ENCODE measurements at places on chromosomes 2 and 18. TPM values are rescaled to one million over a fixed set of nuclear protein-coding genes. Genes with fewer than 3 reads are reported as not detected.

DNA sequence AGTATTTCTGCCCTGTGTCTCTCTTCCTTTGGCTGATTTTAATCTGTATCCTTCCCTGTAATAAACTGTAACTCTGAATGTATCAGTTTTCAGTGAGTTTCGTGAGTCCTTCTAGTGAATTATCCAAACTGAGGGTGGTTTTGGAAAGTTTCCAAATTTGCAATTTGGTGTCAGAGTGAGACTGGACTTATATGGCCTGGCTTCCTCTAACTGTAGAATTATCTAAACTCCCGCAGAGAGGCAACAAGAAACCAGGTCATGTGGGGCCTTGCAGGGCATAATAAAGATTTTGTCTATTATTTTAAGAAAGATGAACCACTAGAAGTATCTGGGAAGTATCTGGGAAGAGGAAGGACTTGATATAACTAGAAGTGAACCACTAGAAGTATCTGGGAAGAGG, 95.3 kb upstream of the RNF152 start:
- no peak for DNase-seq

GRCh38 chr2:60275958-60276357, 277.5 kb downstream of the BCL11A start:
- DNase-seq = no peak

DNA sequence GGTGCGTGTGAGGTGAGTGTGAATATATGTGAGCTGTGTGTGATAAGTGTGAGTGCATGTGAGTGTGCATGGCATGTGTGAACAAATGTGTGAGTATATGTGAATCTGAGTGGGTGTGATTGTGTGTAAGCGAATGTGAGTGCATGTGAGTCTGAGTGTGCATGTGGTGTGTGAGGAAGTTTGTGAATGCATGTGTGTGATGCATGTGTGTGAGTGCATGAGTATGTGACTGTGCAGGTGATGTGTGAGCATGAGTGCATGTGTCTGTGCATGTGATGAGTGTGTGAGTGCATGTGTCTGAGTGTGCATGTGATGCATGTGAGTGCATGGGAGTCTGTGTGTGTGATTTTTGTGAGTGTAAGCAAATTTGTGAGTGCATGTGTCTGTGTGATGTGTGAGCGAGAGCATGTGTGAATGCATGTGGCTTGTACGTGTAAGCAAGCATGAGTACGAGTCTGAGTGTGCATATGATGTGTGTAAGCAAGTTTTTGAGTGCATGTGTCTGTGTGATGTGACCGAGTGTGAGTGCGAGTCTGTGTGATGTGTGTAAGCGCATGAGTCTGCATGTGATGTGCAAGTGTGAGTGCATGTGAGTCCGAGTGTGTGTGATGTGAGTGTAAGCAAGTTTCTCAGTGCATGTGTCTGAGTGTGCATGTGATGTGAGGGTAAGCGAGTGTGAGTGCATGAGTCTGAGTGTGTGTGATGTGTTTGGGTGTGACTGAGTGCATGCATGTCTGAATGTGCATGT, 43.3 kb downstream of the COPS8 start:
- DNase-seq = no peak

DNA sequence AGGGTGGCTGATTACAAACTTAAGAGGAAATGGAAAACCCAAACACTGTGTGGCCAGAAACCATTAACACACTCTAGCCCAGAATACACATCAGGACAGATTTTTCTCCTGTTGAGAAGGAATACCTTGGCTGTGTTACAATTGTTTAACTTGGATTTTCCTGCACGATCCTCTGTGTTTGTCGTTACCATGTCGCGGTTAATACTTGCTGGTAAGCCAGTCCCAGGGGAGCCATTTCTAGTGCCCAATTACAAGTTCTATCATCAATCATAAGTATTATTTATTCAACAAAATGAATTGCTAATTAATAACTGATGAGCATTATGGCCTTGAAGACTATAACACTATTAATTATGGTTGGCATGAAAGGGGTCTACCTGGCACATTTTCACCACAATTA, 146.8 kb downstream of the LNPK start:
- DNase-seq = no peak

DNA sequence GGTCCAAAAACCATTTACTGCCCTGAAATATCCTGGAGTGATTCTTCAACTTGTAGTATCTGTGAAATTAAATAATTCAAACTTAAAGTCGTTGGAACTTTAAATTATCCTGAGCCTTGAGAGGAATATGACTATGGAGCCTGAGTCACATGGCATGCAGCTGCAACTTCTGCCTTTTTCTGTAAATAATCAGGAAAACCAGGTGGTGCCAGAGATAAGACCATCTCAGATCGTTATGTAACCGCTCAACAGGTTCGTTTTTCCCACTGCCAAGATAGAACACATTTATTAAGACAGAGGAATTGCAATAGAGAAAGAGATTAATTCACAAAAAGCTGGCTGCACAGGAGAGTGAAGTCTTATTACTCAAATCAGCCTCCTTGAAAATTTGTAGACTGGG, 876.5 kb downstream of the SUCLG1 start:
- DNase-seq = no peak

DNA sequence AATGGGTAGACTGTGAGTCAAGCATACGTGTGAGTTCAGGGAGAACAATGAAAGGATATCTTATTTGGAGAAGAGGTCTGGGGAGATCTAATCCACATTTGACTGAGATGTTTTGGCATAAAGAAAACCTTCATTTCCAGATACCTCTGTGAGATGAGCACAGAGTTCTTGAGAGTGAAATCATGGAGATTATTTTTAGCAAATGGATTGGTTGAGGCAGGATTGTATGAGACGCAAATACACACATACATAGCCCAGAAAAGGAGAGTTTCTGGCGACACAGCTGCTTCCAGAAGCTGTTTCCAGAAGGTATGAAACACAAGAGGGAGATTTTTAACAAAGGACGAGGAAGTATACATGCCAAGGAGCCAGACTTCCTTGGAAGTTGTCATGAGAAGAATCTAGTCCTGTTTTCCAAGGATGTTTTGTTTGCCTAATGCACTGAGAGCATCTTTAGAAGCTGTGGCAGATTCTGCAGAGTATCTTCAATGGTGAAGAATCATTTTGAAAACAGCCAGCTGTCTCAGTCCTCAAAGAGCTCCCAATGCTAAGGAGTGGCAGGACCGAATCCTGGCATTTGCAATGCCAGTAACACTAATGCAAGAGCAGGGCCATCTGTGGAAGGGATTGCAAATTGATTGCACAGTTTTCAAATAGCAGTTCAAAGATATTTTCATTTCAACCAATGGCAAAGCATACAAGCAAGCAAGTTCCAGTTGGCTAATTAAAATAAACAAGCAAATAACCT, 177.2 kb downstream of the SETBP1 start:
- DNase-seq = no peak

POLR1B gene
- total RNA-seq = 11.7 TPM
